Activated CD8-positive, alpha-beta memory T cell treated with anti-CD3 and anti-CD28 coated beads for 4 hours (primary cell): ENCODE measurements at places on chromosomes 11 and 22.

- DNase-seq = no peak
Observed at GRCh38 chr22:45200860-45201511, 37.3 kb downstream of the NUP50 start.

GRCh38 chr11:126874831-126875230, 125.7 kb downstream of the KIRREL3 start:
- no peak for DNase-seq

DNA sequence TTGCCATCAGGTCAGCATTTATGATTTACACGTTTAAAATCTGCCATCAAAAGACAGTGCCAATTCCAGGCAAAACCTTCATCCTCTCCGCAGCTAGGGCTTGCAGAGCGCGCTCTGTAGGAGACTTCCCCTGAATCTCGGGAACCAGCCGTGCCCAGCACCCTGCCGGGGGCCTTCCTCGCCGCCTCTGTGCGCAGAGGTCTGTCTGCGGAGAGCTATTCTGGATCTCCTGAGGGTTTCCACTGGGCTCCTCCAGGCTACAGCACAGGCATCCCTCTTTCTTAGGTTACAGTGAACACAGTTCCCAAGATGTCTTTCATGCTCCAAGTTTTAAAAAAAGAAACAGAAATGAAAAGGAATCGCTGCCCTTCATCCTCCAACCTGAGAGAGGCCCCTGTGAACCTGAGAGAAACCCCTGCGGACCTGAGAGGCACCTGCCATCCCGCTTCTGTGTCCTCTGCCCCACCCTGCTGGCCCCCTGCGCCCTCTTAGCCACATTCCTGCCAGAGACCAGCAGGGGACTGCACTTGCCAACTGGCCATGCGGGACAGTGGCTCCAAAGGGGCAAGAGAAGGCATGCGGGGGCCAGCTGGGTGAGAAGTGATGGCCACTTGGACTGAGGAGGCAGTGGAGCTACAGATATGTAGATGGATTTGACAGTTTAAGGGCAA, 16.1 kb downstream of the TP53AIP1 start:
- no peak for DNase-seq

- no peak for DNase-seq
Observed at GRCh38 chr11:96229354-96229977, 113.5 kb downstream of the MAML2 start.

- DNase-seq = no peak
Observed at GRCh38 chr11:92811341-92811740, 158.1 kb upstream of the MTNR1B start.

DNA sequence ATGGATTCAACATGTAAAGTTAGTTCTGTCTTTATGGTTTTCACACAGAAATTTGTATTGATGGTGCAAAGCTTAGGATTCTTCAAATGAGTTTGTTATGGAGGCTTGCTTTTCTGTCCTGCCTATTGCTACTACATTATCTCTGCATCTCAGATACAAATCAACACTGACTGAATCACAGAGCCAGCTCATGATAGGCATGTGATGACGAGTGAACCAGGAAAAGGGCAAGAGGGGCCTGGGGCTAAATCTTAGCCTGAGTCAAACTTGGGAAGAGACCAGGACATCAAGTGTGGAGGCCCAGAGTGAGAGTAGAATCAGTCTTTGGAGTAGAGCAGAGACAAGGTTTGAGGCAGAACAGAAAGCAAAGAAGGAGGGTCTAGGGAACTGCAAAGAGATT, 107.1 kb upstream of the CD44 start:
- no peak for DNase-seq

- no peak for DNase-seq
Observed at GRCh38 chr22:22655452-22656290, 11.3 kb downstream of the GGTLC2 start.

GRCh38 chr11:19777039-19777376, 64.4 kb downstream of the NAV2 start:
- DNase-seq = no peak

DNA sequence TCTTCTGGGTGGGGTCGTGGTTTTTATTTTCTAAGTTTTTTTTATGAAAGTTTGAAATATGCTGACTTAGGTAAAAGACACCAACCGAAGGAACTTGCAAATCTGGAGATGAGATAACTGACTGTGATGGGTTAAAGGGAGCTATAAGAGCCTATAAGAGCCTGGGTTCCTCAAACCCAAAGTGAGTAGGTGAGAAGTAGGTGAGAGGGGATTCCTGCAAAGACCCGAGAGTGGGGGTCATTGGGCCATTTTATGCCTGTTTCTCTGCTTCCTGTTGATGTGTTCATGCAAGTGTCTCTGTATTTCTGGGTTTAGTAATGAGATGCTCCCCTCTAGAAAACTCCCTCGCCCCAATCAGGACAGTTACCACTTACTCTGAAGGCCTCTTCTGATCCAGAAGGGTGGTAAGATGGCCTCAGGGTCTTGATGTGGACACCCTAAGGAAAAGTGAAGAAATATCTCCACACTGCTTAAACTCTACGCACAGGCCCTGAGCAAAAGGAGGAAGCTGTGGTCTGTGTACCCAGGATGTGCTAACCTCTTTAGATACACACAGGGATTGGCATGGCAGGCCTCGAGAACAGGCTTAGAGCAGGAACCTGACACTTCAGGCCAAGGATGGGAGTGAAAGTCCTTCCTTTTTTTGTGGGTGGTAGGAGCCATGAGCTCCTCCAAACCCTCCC, 1.8 kb downstream of the FLI1 start:
- DNase-seq = no peak

DNA sequence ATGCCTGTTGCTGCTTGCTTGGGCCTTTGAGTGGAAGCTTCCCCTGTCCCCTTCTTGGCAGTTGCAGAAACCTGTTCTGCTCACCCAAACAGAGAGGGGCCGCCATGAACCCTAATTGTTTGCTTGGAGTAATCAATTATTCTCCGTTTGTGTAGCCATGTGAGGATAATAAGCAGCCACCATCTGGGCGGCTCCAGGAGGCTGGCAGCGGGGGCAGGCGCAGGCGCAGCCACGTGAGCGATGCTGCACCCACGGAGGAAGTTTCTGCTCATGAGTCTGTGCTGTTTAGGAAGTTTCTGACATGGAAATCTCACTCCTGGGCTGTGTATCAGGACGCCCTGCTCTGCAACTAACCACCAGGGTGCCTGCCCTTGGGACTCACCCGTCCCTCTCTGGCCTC, 90.1 kb downstream of the MPPED1 start:
- no peak for DNase-seq

DNA sequence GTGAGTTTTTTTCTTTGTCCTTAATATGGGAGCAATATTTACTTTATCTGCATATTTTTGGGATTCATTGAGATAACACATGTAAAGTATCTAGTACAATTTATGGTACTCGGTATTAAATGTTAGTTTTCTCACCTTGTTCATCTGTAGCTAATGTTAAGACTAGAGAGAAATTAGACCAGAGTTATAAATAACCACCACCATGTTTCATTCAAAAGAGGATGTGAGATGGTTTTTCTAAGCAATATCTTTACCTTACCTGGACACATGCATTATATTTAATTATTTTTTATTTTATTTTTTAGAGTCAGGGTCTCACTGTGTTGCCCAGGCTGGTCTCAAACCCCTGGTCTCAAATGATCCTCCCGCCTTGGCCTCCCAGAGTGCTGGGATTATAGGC, 18.4 kb downstream of the ARHGAP42 start:
- DNase-seq = no peak

- no peak for DNase-seq
Observed at GRCh38 chr22:33519071-33519973, 401.0 kb downstream of the LARGE1 start.

DNA sequence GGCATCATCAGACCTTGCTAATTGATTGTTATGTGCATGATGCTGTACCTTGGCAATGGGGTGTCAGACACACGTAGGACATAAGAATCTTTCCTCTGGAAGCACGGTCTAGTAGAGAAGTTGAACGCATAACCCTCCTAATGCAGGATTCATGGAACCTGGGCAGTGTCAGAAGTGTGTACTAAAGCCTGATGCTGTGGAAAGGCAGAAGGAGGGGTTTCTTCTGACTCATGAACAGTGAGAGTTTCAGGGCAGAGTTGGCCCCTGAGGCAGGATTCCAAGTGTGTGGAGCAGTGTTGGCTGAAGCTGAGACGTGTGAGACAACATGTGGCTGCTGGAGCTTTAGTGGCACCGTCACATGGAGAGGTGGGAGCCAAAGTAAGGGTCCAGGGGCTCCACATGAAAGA, 3.5 kb downstream of the PANX1 start:
- no peak for DNase-seq

DNA sequence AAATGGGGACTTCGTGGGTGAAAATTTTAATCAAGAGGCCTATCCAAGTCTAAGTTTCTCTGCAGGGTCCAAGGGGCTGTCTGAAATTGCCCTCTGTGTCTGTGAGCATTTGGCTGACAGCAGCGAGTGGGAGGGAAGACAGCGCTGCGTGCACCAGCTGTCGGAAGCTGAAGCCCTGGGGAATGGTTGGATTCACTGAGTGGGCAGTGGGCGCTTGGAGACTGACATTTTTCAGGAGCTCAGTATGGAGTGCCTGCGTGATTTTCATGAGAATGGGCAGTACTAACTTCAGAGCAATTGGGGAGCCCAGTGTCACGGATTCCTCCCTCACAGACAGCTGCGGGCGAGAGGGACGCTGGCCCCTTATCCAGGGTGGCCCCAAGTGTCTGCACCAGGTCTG, 388.8 kb upstream of the B3GAT1 start:
- no peak for DNase-seq

DNA sequence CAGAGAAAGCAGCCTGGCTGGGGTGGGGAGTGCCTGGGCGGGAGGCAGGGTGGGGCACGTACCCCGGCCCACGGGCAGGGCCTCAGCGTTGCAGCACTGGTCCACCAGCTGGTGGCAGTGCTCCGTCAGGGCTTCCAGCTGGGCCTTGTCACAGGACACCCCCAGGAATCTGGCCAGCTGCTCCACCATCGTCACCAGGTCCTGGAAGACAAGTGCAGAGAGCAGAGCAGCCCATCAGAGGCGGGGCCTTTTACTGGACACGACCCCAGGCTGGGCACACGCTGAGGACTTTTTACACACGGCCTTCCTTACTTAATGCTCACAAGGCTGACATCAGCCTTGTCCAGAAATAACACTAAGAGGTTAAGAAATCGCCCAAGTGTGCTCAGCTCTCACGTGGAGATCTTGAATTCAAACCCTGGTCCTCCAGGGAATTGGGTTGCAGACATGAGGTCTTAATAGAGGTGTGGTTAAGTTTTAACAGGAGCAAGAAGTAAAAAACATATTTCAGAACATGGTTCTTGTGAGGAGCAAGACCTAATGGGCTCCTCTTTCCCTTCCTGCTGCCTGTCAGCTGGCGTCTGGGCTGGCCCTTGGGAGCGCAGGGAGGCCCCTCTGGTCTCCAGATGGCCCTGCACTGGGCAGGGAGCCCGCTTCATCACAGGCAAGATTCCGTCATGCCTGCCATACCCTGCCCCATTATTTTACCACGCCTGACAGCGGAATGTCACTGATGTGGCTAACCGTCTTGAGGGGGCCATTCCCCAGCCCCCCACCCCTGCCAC, 17.1 kb upstream of the EFCAB6 start:
- DNase-seq = no peak

- no peak for DNase-seq
Observed at GRCh38 chr22:41844513-41844912, 11.6 kb downstream of the SREBF2 start.

GRCh38 chr11:104003491-104003890, 32.9 kb upstream of the DDI1 start:
- DNase-seq = no peak

GRCh38 chr11:11519184-11519583, 102.6 kb downstream of the GALNT18 start:
- DNase-seq = no peak

GRCh38 chr11:114058026-114058706, 1.3 kb upstream of the ZBTB16 start:
- no peak for DNase-seq

- DNase-seq = no peak
Observed at GRCh38 chr11:134542401-134543165, 130.5 kb upstream of the B3GAT1 start.

GRCh38 chr22:35956850-35957249, 71.8 kb downstream of the RBFOX2 start:
- DNase-seq = no peak

GRCh38 chr22:35102663-35103062, 36.7 kb downstream of the ISX start:
- DNase-seq = no peak

DNA sequence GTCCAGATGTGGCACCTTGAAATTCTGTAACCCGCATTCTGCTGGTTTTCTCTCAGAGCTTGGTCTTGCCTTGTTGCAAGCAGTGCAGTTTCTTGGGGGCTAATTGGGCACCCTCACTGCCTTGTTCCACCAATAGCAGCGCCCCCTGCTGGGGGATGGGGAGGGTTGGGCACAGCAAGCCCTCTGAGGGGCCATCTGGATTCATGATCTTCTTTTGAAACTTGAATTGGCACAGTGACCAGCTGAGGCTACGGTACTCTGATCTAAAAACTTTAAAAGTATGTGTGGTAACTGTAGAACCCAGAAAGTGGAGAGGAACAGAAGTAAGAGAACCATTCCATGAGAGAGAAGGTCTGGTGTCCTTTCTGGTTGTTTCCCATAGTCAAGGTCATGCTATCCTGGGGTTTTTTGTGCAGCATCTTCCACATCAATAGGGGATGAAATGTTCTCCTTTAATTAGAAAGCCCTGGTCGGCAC, 64.2 kb downstream of the MED15 start:
- no peak for DNase-seq

GRCh38 chr11:75059299-75059698, 37.4 kb downstream of the OR2AT4 start:
- DNase-seq = no peak

GRCh38 chr11:19349340-19350025, 108.7 kb upstream of the E2F8 start:
- DNase-seq = no peak

DNA sequence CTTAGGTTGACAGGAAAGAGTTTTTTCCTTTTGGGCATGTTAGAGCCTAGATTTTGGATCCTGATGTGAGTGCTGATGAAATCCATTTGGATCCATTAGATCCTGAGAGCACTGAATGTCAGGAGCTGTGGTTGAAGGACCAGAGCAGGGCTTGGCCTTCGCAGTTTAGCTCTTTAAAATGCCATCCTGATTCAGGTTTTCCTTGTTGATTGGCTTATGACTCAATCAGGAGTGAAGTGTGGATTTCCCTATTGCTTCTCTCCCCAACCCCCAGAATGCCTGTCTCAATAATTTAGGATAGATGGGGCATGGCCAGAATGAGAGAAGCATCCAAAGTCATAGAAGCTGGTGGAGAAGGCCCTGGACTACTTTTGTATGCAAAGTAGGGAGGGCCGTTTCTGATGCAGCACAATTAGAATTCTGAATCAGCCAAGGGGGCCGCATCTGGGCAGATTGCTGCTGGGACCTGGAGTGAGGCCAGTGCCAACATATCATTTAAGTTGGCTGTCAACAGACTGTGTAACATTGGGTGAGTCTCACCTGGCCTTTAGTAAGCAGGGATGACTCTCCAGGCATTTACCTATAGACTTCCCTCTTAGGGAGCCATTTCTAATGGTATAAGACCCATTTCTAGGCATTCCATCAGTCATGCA, 80.5 kb downstream of the TEAD1 start:
- DNase-seq = no peak

DNA sequence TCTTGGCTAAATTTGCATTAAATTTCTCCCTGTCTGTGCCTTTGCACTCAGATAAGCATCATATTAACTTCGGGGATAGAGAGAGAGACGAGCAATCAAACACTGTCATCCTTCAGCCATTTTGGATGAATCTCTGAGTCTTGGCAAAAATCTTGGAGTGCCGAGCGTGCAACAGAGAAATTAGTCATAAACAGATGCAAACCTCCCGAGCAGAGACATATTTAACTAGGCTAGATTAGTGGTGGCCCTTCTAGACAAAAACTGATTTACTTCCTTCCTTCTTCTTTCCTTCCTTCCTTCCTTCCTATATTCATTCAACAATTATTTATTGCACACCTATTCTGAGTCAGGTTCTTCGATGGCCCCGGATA, 114.4 kb upstream of the BLID start:
- DNase-seq = no peak
